Stimulated activated CD8-positive, alpha-beta memory T cell treated with anti-CD3 and anti-CD28 coated beads, Interleukin-4, amount 100 ng/mL, for 48 hours (primary cell): ENCODE measurements at places on chromosomes 5 and 9.

DNA sequence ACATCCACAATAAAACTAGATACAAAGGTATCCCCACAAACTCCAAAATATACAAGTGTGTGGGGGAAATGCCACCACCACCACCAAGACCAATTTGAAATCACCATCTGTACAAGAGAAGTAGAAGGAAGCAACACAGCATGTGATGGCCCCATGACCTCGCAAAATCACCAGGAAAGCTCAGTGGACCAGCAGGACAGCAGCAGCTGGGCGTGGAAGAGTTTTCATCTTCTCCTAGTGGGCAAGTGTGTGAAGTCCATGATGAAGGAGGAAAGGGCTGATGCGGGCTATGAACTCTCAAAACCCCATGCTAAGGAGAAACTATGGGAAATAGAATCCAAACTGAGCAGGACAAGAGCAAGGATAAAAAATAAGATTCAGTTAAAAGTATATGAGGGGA, 58.1 kb downstream of the GOLPH3 start:
- no peak for DNase-seq

DNA sequence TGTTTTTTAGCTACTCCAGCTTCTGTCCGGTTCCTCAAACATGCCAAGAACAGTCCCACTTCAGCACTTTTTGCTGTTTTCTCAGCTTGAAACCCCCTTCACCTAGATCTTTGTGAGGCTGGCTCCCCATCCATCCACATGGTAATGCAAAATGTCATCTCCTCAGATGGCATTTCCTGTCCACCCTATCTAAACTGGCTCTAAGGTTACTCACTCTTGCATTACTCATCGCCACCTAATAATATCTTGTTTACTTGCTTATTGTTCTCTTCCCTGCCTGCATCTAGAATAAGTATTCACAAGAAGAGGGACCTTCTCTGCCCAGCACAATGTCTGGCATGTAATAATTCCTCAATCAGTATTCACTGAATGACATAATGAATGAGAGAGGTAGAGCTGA, 220.1 kb downstream of the FAM114A2 start:
- DNase-seq: no peak

GRCh38 chr9:131612851-131613250, 67.5 kb downstream of the PRRT1B start:
- DNase-seq: no peak

DNA sequence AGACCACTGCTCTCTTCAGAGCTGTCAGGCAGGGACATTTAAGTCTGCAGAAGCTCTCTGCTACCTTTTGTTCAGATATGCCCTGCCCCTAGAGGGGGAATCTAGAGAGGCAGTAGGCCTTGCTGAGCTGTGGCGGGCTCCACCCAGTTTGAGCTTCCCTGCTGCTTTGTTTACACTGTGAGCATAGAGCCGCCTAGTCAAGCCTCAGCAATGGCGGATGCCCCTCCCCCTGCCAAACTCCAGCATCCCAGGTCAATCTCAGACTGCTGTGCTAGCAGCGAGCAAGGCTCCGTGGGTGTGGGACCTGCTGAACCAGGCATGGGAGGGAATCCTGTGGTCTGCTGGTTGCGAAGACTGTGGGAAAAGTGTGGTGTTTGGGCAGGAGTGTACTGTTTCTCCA, 59.9 kb downstream of the CAVIN4 start:
- no peak for DNase-seq

DNA sequence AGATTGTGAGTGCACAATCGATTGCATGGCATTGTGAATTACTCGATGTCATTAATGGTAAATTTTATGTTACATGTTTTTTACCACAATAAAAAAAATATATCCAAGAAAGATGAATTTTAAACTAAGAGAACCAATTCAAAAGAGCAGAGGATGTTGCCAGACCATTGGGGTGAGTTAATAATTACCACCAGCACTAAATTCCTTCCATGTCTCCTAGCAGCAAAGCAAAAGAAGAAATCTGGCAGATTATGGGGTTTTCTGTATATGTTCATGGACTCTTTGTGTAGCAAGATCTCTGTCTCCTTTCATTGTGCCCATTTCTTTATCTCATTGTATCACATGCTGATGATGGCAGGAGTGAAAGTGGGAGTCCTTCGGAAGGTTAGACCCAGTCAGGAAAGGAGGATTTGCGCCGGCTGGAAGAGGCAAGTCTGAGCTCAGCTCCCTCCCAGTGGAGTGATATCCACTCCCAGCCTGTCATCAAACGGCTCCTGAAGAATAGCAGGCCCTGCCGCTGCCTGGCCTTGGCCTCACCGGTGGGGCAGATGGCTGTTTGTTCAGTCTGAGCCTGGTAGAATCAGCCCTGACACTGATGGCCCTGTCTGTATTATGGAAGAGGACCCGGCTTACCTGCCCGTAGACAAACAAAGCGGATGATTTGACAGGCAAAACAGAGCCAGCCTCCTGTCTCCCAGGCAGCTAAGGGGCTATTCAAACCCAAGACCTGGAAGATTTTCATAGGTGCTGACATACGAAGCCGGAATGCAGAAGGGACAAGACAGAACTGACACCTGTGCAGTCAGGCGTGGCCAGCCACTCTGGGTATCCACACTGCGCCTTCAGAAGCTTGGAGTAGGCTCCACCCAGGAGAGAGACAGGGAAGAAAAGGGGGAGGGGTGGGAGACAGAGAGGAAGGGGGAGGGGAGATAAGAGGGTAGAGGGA, 21.9 kb upstream of the FOXE1 start:
- DNase-seq: no peak

- DNase-seq: no peak
Measured at GRCh38 chr9:124353811-124354274, 61.4 kb downstream of the PSMB7 start.

DNA sequence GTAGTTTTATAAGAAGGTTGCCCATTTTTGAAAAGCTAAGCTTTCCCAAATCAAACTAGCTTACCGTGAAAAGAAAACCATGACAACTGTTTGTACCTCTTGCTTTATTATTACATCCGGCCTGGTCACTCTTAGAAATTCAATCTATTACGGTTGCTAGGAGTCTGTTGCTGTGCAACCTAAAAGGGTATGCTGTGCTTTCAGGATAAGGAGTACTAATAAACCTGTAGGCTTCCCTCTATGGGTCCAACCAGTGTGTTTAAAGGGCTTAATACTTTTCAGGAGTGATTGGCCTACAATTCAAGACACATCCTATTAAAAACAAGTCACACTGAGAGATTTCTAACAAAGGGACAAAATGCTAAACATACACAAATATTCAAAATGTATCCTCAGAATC, 27.1 kb downstream of the RFX3 start:
- DNase-seq: no peak

GRCh38 chr5:124538931-124539330, 207.5 kb downstream of the ZNF608 start:
- no peak for DNase-seq

GRCh38 chr5:123753937-123754891, 242.2 kb downstream of the CSNK1G3 start:
- DNase-seq: no peak

- DNase-seq: no peak
Measured at GRCh38 chr5:51202161-51202560, 181.1 kb upstream of the ISL1 start.

- DNase-seq: no peak
Measured at GRCh38 chr9:22574740-22575139, 128.1 kb downstream of the DMRTA1 start.

DNA sequence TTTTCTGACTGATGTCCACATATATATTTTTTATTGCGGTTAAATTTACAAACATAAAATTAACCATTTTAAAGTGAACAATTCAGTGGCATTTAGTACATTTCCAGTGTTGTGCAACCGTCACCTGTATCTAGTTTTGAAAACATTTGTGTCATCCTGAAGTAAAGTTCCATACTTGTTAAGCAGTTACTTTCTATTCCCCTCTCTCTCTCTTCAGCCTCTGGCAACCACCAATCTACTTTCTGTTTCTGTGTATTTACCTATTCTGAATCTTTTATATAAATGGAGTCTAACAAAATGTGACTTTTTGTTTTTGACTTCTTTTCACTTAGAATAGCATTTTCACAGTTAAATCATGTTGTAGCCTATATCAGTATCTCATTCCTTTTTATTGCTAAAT, 480.1 kb upstream of the SMARCA2 start:
- DNase-seq: no peak

- DNase-seq: no peak
Measured at GRCh38 chr9:1995084-1995483, 20.1 kb upstream of the SMARCA2 start.

DNA sequence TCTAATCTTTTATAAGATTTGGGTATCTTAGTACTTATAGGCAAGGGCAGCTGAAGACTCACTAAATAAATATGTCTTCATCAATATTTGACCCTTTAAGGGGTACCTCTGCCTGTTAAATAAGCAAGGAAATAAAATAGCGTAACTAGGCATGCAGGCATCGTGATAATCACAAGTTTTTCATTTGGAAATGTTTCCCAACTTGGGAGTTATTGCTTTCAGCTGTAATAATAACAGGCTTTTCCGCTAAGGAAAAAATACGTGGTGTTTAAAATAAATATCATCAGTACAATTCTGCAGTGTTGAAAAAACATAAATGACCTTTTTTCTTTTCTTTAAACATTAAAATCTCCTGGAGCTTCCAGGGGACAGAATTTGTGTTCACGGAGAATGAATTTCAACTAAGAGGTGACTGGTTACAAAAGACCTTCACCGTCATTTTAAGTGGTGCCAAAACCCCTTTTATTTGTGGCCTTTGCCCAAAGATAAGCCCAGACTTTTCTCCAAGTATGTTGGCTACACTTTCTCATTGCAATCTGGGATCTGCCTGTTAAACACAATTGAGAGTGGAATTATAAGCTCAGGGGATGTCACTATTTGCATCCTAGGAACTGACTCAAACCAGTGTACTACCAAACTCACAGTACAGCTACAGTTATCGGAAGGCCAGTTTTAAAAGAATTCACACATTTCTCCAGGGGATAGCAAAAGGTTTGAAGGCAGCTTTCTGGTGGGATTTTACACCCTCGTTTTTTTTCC, 218.6 kb downstream of the FBXL7 start:
- no peak for DNase-seq

GRCh38 chr5:135008981-135009735, 24.9 kb downstream of the PITX1 start:
- DNase-seq: no peak

- no peak for DNase-seq
Measured at GRCh38 chr5:40046792-40047191, 622.0 kb upstream of the DAB2 start.

GRCh38 chr9:105205787-105206495, 38.5 kb upstream of the SLC44A1 start:
- no peak for DNase-seq

- DNase-seq: no peak
Measured at GRCh38 chr9:133106511-133107244, 14.4 kb downstream of the RALGDS start.

DNA sequence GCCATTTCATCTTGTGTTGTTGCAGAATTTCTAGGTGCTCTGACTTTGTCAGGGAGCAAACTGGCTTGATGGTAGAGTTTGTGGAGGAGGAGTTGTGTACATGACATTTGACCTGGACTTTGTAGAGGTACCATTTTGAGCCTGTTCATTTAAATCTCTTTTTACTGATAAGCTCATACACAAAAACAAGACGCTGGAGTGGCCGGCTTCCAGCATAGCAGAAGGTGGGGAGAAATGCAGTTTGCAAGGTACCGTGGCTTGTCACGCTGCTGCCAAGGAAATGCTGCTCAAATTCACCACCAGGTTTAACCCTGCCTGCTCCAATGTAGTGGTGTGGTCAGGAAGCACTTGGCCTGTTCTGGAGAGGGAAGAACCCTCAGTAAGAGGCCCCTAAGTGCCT, 18.9 kb upstream of the IQGAP2 start:
- DNase-seq: no peak

GRCh38 chr9:120877276-120878034, 467 bp upstream of the PHF19 start:
- DNase-seq: peak; percentile 85

DNA sequence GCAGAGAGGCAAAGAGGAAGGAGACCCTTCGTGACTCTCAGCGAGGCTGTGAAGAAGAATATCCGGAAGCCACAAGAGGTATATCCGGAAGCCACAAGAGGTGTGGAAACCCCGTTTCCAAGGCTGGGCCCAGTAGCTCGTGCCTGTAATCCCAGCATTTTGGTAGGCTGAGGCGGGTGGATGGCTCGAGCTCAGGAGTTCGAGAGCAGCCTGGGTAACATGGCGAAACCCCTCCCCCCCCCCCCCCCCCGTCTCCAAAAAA, 612 bp upstream of the BBLN start:
- peak; percentile 56 for DNase-seq

DNA sequence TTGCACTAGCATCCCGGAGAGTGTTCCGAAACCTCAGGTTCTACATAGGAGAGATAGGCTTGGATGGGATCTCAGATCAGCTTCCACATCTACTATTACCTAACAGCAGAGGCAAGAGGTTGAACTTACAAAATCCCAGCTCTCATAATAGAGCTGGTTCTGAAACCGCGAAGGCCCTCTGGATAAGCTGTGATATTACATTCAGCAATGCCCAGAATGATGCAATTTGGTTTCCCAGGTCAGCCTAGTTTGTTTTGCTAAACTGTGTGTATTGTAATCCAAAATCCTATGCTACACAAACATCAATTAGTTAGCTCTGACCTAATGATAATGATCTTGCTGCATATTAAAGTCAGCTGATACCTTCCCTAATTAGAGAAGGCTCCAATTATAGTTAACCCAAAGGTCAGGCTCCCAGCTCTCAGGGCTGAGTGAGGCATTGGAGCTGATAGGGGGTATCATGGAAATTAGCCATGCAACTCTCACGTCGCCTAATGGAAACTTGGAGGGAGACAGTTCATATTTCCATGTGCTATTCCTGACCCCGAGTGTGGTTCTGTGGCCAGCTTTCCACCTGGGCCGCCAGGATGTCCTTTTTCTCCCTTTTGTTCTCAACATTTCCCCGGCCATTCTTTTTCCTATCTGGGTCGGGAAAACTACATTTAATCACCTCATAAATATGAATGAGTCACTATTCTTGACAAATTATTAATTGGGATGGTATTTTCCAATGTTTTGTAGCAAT, 278.4 kb upstream of the IRX1 start:
- DNase-seq: no peak

DNA sequence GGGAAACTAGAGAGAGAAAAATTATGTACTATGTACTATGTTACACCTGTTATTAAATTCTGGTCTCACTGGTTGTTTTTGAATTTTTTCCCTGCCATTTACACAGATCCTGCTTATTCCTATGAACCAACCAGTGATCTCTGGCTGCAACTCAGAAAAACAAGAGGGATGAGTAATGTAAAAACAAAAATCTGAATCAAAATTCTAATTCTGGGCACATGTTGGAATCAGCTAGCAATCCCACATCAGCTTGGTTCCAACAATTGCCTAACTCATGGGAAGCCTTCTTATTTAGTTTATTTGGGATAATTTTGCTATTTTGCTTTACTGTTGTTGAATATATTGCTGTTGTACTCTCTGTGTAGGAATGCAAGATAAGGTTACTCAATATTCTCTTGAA, 78.3 kb downstream of the PLK2 start:
- no peak for DNase-seq
